ENCODE measurements at places on chromosomes 5 and 9.

GRCh38 chr5:74866596-74867162 lies 492 bp upstream of the FAM169A start:
- DNase-seq = no peak

DNA sequence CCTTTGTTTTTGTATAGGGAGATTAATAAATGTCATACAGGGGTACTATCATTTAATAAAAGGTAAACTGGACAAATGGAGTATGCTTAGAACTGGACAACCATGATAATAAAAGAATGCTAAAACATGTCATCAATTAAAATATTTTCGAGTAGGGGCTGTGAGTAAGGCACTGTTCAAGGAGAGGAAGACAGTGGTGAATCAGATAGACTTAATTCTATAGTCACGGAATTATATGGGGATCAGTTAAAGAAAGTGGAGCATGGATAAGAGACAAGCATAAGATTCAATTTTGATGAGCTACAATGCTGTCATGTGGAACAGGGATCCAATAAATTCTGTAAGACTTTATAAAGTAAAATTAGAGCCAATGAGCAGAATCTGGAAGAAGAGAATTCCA lies 104.5 kb downstream of the HMHB1 start:
- DNase-seq = no peak

DNA sequence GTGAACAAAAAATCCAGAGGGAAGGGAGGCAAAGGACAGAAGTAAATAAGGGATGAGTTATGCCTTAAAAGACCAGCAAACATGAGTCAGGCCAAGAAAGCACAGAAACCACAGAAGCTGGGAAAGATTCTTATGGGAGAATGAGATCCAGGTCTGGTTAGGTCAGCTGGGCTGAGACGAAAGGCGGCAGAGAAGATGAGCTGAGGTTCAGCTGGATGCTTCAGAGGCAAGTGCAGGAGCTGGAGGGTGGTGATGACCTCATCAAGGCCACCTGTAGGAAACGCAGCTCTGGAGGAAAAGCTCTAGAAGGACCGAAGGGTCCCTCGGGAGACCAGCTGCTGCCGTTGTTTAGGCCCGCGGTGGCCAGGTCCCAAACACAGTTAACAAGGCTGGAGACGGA lies 152.0 kb downstream of the MYO10 start:
- DNase-seq = no peak

DNA sequence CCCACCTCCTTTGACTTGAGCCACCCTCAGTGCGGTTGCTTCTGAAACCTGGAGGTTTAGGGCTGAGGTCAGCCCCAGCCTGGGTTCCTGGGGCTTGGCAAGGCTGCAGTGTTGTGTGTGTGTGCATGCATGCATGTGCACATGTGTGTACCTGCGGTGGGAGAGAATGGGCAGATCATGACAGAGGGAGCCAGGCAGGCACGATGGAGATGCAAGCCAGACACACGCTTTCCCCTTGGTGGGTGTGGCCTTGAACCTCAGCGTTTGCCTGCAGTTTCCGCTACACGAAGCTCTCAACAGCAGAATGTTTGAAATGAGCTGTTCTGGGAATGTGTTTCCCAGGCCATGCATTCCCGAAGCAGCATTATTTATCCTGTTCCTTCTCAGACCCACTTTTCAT lies 65.9 kb upstream of the RAPGEF1 start:
- no peak for DNase-seq

GRCh38 chr5:88667496-88668201 lies 215.3 kb downstream of the MEF2C start:
- no peak for DNase-seq

DNA sequence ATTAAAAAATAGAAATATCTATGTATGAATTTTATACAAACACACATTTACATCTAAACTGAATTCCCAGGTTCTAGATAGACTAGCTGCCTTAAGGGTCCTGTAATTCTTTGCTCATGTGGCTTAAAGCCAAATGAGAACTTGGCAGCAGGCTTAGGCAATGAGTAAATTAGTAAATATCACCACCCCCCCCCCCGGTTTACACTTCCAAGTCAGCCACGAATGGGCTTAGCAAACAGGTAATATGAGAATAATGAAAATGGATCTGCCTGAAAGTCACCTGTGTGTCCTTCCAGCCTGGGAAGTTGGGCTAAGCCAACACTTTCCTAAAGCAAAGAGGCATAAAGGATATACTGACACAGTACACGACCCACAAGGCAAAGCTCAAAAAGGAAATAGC lies 108.6 kb downstream of the KLHL3 start:
- no peak for DNase-seq

GRCh38 chr5:9924614-9925013 lies 294.5 kb upstream of the TAS2R1 start:
- DNase-seq = no peak

- no peak for DNase-seq
These were observed 475.3 kb upstream of the TRPC7 start for GRCh38 chr5:136840601-136841000.

GRCh38 chr5:78295035-78295961 lies 800 bp upstream of the AP3B1 start:
- no peak for DNase-seq

DNA sequence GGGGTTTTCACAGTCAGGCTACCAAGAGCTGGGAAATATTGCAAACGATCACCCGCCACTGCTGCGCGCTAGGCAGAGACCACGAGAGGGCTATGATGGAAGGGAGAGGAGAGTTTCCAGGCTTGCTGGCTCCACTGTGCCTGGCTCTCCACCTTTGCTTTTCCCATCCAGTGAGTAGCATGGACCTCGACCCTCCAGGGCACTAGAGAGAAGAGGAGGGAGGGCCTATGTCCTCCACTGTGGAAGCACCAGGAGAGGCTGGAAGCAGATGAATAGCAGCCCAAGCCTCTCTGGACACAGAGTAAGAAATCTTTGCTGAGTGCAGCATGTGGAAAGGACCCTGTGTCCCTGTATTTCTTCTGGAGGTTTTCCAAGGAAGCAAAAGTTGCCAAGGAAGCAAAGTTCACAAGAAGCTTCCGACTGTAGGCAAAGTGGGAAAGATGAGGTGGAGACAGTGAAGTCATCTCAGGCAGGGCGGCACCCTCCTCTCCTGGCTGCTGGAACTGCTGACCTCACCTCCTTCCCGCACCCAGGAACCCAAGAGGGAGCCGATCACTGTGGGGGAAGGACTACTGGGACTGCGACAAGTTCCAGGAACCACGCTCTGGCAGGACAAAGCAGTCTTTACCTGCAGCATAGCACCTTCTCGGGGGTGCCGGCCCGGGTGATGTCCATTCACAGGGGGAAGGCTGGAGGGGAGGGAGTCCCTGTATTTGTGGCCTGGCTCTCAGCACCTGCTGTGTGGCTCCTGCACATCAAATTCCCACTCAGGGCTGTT lies 79.6 kb downstream of the CSNK1A1 start:
- DNase-seq = peak; percentile 82

GRCh38 chr5:150272531-150272930 lies 17.0 kb downstream of the CAMK2A start:
- DNase-seq = no peak

- no peak for DNase-seq
These were observed 68.9 kb upstream of the TAF1L start for GRCh38 chr9:32704343-32704742.

DNA sequence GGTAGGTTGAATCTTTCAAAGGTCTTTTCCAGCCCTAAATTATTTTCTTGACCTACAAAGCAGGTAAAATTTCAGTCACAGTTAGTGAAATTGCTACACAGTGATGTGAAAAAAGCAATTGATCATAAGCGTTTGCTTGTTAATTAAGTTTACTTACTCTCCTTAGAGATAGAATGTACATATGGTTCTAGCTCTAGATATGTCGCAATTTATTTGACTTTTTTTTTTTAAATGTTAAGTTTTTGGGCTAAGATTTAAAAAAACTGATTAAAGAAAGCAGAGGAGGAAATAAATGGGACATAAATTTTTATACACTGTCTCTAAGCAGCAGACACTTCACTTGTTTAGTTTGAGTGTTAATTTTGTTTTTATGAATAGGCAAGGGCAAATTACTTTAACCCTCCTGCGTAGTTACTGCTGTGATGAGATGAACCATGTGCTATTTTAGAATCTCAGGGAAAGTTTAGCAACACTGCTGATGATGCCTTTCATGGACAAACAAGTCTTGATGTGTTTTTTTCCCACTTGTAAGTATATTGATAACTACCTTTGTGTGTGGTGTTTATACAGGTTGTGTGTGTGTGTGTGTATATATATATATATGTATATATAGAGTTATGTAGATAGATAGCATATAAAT lies 38.3 kb upstream of the FAM120AOS start:
- DNase-seq = no peak

GRCh38 chr5:75242067-75242466 lies 5.4 kb upstream of the ANKRD31 start:
- no peak for DNase-seq

DNA sequence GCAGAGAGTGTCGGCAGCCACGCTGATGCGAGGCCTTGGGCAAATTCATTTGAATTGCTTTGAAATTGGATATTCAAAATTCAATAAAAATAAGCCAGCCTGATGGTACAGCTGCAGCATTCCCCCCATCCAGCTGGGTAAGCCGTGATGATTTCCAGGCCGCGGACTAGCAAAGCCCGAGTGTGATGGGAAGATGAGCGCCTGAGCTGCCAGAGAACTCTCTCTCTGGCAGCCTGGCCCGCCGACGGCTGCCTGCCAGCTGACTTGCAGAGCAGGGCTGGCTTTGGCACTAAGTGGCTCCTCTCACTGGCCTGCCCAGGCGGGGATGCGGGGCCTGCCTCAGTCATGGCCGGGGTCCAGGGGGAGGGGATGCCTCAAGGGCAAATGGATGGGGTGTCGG lies 268.3 kb upstream of the WWC1 start:
- no peak for DNase-seq

- DNase-seq = no peak
These were observed 139.7 kb upstream of the MAN2A1 start for GRCh38 chr5:109550077-109550476.

- no peak for DNase-seq
These were observed 400.2 kb downstream of the EFNA5 start for GRCh38 chr5:107270561-107270960.

GRCh38 chr9:121807069-121807822 lies 155.8 kb downstream of the DAB2IP start:
- peak; percentile 41 for DNase-seq

- DNase-seq = no peak
These were observed 35.0 kb downstream of the ERGIC1 start for GRCh38 chr5:172868924-172869591.

GRCh38 chr5:156694598-156694997 lies 155.5 kb upstream of the PPP1R2B start:
- DNase-seq = no peak
